Stimulated activated CD8-positive, alpha-beta memory T cell treated with anti-CD3 and anti-CD28 coated beads, Interleukin-4, amount 100 ng/mL, for 1 hour (primary cell): ENCODE measurements at places on chromosomes 11 and 22.

DNA sequence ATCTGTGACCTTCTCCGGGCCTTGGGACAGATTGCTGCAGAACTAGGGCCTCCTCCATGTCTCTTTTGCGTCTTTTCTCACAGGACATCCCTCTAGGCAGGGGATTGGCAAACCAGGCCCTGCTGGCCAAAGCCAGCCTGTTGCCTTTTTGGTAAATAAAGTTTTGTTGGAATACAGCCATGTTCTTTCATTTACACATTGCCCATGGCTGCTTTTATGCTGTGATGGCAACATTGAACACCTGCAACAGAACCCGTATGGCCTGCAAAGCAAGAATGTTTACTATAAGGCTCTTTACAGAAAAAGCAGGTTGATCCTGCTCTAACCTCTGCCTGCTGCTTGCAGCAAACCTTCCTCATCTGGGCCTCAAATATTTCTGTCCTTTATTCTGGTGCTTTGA, 56.8 kb upstream of the B3GAT1 start:
- no peak for DNase-seq

- DNase-seq, result no peak
Observed at GRCh38 chr22:20862540-20862939, 3.7 kb downstream of the SNAP29 start.

- no peak for DNase-seq
Observed at GRCh38 chr11:34501500-34501899, 12.1 kb downstream of the ELF5 start.

DNA sequence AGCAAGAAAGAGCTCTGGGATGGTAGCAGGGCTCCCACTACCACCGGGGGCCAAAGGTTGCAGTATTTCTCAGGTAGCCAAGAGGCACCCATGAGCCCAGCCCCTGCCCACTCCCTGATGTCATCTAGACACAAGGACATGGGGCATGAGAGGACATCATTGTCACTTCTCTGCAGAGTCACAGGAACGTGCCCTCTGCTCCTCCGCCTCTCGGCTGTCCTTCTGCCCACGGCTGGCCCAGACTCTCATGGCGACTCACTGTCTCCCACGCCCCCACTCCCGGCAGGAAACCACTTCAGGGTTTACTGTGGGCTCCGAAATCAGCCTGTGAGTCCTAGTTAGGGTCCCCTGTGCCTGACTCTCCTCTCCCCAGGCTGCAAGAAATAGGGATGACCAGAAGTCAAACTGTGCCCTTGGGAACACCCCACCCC, 1.8 kb upstream of the GAL start:
- no peak for DNase-seq

DNA sequence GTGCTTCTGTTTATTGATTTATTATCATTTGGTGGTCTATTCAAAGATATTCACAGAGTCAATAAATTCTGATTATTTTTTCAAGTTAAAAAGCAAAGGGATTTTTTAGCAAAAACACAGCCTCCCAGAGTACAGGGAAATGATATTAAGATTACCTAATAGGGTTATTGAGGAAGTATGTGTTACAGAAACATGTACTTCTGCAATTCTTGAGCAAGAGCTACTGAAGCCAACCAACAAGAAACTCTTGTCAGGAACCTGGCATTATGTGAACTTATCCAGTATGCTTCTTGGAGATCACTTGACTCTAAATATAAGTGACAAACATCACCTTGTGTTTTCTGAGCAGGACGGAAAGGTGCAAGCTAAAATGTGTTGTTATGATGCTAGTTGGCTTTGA, 42.0 kb upstream of the CARD18 start:
- no peak for DNase-seq

GRCh38 chr11:113248702-113249490, 65.5 kb upstream of the TTC12 start:
- DNase-seq, result no peak

GRCh38 chr11:125036933-125037332, 26.2 kb upstream of the SLC37A2 start:
- no peak for DNase-seq

DNA sequence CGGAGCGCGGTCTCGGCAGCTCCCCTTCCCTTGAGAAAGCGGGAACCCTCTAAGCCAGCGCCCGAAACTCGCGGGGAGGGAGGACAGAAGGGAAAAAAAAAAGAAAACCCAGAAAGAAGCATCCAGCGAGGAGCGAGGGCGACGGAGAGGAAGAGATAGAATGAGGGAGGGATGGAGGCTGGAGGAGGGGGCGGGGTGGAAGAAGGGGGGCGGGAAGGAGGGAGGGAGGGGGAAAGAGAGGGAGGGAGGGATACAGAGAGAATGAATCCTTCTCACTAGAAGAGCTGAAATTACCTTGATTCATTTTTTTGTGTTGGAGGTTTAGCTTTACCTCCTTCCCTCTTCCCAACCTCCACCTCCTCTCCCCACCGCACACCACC, 19.3 kb upstream of the BDNF start:
- no peak for DNase-seq

DNA sequence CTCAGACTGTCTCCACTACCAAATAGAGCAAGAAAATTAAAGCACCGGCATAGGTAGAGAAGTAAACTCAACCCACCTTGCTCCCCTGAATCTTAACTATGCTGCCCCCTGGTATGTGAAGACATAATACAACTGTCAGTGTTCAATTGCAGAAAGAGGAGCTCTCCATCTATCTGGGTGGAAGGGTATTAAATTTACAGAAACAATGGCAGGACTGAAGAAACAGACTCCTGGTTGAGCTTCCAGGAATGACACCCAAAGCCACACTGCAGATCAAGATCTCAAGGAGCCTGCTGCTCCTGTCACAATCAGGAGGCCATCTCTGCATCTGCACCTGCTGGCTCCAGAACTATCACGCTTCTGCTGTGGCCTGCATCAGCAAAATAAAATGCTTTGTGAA, 132.1 kb upstream of the BMAL1 start:
- no peak for DNase-seq

GRCh38 chr11:93225662-93226061, 27.9 kb upstream of the SLC36A4 start:
- DNase-seq, result no peak

DNA sequence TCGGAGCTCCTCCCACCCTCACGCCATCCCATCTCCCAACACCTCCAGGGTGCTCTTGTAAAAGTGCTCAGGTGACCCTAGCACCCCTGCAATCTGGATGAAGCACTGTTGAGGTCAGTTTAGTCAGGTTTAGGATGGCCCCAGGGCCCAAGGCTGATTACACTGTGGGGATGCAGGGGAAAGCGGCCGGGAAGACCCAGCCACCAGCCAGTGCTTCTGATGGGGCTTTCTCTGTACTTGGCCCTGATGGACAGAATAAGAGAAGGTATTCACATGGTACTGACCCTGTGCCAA, 28.7 kb downstream of the TPBGL start:
- DNase-seq, result no peak

DNA sequence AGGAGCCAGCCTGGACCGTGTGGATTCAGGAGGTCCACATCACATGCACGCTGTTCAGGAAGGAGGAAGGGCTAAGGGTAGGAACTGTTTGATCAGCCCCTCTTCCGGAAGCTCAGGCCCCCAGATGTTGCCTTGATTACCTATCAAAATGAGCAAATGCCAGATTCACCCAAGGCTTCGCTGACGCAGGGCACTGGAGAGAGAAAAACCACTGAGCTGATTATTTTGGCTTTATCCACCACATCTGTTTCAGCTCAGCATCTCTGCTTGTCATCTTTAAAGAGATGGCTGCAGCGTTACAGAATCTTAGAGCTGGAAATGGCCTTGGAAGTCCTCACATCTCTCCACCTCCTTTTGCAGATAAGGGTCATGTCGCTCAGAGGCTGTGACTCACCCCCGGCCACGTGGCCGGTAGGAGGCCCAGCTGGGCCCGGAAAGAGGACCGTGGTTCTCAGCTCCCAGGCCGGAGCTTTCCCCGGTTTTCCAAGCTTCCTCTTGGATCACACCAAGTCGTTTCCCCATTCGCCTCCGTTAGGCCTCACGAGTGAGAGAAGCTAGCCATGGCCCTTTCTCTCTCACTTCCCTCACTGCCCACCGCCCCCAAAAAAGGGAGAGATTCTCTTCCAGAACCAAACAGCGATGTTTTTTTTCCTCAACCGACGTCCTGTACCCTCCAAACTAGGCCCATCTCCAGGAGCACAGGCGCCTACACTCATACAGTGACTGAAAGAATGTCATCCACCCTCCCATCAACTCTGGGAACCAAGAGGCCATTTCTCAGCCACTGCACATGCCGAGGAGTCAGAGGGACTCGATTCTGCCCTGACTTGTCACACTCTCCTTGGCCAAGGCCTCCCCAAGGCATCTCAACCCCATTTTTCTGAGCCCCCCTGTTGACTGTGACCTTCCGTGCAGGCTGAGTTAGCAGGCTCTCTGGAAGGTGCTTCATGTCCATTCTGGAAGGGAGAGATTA, 37.6 kb downstream of the LIF start:
- DNase-seq, result no peak
